ENCODE measurements at places on chromosomes 1 and 21. TPM values are rescaled to one million over a fixed set of nuclear protein-coding genes. Genes with fewer than 3 reads are reported as not detected.

The C1orf53 gene
- 8.3 TPM for polyA plus RNA-seq

The TMEM200B gene
- polyA plus RNA-seq, result not detected

The NGF gene
- polyA plus RNA-seq, result not detected

The CFHR4 gene
- not detected for polyA plus RNA-seq

The RGS1 gene
- polyA plus RNA-seq, result 2.4 TPM

The PLA2G2E gene
- not detected for polyA plus RNA-seq

The FAM151A gene
- not detected for polyA plus RNA-seq

DNA sequence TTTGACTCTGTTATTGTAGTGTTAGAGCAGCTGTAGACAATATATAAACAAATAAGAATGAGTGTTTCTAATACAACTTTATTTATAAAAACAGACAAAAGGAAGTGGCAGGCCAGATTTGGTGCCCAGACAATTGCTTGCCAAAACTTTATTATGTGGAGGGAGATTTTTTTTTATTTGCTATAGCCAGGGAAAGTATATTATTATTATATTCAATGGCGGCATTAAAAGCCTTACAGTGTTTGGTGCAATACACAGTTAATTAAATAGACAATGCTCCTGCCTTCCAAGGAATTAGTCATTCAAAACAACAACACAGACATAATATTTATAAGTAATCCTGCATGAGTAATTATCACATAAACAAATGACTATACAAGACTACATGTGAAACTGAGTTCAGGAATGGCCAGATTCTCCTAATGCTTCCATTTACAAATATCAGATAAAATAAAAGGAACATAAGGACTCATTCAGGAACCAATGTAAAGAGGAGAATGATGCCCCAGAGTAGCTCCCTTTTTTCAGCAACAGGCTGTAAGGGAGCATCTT lies 10.6 kb upstream of the RC3H1 start:
- no peak for DNase-seq

DNA sequence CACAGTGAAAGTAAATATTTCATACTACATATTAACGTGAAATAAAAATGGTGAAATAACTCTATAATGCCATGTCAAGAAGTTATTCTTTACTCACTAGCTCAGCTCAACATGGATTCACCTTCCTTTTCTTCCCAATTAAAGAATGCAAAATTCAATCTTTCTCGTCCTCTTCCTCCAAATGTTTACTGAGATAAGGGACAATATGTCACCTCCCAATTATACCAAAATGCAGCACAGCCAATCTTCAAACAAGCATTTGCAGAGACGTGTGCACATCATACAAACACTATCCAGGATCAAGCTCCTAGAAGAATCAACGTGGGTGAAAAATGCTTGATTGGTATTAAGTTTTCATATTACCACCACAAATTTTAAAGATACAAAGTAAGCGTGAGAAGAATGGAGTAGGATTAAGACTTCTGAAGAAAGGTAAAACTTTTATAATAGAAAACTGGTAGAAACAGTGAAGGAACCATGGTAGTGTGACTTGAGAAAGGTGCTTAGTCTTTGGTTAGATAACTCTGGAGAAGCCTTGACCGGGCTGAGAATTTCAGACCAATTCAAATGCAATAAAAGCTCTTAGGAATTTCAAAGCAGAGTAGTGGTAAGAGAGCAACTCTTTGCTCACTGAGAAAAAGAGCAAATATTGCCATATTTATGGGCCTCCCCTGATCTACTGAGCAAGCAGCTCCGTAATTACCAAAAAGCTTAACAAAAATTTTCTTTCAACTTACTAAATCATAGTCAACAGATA lies 7.2 kb downstream of the PTP4A2 start:
- no peak for DNase-seq

GRCh38 chr1:117312453-117313138 lies 54.7 kb upstream of the MAN1A2 start:
- DNase-seq, result no peak

DNA sequence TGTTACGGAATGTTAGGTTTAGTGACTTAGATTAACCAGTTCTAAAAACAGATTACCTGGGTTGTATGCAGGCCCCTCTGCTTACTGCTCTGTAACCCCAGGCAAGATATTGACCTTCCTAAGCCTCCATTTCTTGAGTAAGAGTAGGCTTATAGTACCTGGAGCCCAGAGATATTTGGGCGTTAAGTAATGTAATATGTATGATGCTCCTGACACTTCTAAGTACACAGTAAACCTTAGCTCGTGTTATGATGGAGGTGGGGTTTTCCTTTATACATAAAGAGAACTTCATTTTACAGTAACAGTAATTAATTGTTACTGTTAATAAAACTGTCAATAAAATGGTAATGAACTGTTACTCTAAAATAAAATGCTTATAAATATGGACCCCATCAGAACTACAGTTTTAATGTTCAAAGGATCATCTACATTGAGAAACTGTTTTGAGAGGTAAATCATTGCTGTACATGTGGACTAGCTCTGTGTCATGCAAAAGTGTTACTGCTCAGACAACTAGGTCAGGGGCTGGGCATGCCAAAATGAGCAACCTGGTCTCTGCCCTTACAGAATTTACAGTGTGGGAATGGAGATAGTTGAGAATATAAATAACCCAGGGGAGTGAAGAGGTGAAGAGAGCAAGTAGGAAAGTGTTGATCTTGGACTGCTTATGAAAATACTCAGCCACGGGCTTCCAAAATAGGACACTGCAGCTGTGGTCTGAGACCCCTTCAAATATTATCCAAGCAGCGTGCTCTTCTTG lies 26.6 kb downstream of the LRRC8C start:
- no peak for DNase-seq

- DNase-seq, result no peak
Observed at GRCh38 chr1:213054733-213055591, 3.9 kb downstream of the RPS6KC1 start.

DNA sequence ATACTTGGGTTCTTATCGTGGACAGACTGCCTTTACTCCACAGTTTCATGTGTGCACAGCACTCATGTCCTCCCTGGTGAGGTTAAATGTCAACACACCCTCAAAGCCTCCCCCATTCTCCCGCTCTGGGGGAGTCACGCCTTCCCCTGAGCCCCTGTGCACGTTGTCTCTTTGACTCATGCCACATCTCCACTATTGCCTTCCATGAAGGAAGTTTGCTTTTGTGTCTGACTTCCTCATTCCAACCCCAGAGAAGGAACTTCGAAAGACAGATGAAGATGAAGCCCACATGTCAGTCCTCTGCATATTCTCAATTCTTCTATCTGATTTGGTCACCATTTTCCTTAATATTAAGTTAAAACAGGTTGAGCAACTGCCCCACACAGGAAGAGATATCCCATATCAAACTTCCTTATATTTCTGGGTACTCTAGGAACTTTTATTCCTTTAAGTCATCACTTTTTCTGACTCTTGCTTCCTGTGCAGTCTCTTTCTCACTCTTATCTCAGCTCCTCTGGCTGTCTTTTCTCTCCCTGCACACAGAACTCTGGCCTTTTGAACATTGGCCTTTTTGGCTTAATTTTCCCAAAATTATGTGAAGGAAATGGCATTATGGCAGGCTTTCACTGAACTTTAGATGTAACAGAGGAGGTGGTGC lies 41.5 kb downstream of the C4BPA start:
- peak; percentile 63 for DNase-seq

- DNase-seq, result no peak
Observed at GRCh38 chr1:172184506-172185191, 235.8 kb upstream of the C1orf105 start.

DNA sequence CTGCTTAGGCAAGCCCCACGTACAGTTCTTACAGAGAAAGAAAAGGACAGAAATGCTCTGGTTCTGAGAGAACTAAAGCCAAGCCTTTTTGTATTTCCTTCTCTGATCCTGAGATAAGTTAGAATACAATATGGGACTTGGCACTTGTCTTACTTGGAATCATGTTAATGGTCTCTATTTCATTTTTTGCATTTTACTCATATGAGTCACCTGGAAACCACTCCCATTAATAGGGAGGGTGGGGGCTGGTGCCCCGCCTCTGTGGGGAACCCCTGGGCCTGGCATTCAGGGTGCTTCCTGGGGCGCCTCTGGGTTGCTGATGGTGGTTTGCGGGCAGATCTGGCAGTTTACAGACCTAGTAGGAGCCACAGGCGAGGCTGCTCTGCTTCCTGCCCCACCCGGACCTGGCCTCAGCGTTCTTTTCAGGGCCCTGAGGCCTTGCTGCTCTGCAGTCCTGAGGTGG lies 26.7 kb downstream of the TSPAN2 start:
- DNase-seq, result peak; percentile 30

DNA sequence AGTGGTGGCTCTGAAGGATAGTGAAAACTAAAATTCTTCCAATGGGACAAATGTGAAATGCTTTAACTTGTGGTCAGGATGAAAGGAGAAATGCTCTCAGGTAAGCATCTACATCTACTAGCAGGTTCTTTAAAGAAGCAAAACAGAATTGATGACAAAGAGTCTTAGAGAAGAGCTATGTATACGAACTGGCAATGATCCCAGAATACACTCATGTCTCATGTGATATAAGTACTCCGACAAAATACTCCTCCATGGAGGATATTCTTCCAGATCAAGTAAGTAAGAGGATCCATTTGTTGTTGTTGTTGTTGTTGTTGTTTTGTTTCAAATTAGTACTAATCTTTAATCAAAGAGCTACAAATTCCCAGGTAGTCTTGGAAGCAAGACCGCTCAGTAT lies 174.0 kb upstream of the ATP1B1 start:
- DNase-seq, result no peak

- no peak for DNase-seq
Observed at GRCh38 chr1:24714859-24715520, 30.3 kb upstream of the CLIC4 start.

GRCh38 chr1:228735871-228736586 lies 750 bp downstream of the RHOU start:
- no peak for DNase-seq
